ENCODE measurements at places on chromosomes 4 and X.

DNA sequence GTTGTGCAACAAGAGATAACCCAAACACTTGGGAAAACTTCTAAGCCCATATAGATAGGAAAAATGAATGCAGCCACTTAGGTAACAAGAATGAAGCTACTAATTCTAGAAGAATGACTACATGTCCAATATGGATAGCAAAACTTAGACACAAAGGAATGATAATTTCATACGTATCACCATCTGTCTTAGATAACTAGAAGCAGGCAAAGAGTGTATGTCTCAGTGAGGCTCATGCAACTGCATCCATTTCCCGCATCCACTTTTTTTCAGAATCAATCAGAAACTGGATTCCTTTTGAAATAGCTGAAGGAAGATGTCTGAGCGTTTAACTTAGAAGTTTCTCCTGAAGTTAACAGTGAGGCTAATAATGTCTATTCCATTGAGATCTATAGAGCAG is 408.7 kb upstream of the PITX2 start:
- no peak for DNase-seq

DNA sequence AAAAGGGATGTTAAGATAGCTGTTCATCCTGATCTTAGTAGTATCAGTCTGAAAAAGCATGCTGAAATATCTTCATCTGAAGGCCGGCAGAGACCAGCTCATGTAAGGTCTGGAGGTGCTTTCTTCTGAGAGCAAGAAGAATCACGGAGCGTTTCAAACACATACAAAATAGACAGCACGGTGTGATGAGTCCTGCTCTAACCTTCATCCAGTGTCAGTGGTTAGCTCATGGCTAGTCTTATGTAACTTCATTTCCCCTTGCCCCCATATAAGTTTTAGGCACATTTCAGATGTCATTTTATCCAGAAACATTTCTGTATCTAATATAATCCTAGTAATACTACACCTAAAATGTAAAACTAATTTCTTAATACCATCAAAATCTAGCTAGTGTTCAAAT is 27.8 kb downstream of the ADD1 start:
- no peak for DNase-seq

DNA sequence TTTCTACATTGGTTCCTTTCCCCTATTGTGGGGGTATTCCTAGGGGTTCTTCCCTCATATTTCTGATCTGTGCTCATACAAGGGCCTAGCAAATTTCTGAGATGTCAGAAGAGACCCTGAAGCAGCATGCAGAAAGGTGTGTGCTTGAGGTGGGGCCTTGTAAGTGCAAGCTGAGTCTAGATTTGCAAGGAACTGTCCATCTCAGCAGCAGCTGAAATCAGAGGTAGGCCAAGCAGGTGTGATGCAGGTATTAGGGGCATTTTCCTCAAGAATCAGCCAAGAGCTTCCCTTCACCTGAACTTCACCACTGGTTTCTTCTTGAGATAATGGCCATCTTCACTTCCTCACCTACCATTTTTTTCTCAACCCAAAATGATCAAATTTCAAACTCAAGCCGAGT is 45.1 kb downstream of the ASB9 start:
- DNase-seq: no peak

GRCh38 chrX:136778020-136778419 is 2.7 kb downstream of the ARHGEF6 start:
- DNase-seq: no peak

DNA sequence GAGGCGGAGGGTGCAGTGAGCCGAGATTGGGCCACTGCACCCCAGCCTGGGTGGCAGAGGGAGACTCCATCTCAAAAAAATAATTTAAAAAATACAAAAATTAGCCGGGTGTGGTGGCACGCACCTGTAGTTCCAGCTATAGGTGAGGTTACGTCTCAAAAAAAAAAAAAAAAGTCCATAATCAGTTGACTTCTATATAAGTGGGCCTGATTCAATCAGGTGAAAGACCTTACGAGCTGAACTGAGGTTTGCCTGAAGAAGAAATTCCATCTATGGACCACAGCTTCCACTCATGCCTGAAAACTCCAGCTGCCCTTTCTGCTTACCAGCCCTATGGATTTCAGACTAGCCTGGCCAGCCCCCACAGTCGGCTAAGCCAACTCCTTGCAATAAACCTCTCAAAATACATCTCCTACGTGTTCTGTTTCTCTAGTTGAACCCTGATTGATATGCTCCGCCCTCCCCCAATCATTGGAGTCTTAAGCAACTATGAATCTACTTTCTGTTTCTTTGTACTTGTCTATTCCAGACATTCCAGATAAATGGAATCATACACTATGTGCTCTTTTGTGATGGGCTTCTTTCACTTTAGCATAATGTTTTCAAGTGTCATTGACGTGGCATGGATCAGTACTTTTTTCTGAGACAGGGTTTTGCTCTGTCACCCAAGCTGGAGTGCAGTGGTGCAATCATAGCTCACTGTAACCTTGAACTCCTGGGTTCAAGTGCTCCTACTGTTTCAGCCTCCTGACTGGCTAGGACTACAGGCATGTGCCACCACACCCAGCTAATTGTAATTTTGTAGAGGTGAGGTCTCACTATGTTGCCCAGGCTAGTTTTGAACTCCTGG is 36.6 kb downstream of the SAT1 start:
- DNase-seq: no peak

DNA sequence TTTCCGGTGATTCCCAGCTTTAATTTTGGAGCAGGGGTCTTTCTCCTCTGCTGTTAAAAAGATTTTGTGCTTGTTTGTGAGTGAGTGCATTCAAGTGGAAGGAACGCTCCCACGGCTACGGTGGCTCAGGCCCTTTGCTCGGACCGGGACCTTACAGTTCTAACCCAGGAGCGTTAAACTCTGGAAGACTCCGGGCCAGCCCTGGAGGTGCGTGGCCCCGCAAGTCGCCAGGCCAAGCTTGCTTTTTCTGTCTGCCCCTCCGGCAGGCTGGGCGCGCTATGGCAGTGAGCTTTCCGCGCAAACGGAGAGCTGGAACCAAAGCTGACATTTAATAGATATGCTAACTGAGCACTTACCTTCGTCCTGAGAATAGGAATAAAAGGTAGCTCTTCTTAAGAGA is 18.3 kb upstream of the PITX2 start:
- DNase-seq: no peak

- peak; percentile 7 for DNase-seq
Observed at GRCh38 chr4:120843849-120844527, 78.5 kb downstream of the PRDM5 start.

GRCh38 chrX:1521459-1521956 is 15.5 kb downstream of the P2RY8 start:
- DNase-seq: peak; percentile 70

GRCh38 chrX:114924856-114925255 is 92.6 kb downstream of the IL13RA2 start:
- DNase-seq: no peak

GRCh38 chr4:115711575-115711974 is 598.2 kb upstream of the NDST4 start:
- DNase-seq: no peak

DNA sequence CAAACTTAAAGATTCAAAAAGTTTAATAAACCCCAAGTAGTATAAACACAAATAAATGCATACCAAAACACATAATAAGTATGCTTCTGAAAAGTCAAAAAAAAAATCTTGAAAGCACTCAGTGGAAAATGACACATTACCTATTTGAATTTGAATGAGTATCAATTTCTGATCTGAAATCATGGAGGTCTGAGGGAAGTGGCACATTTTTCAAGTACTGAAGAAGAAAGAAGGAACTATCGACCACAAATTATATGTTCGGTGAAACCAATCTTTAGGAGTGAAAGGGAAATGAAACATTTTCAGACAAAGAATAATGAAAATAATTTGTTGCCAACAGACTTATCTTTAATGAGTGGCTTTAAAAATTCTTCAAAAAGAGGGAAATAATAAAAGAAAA is 12.1 kb upstream of the F9 start:
- DNase-seq: no peak

DNA sequence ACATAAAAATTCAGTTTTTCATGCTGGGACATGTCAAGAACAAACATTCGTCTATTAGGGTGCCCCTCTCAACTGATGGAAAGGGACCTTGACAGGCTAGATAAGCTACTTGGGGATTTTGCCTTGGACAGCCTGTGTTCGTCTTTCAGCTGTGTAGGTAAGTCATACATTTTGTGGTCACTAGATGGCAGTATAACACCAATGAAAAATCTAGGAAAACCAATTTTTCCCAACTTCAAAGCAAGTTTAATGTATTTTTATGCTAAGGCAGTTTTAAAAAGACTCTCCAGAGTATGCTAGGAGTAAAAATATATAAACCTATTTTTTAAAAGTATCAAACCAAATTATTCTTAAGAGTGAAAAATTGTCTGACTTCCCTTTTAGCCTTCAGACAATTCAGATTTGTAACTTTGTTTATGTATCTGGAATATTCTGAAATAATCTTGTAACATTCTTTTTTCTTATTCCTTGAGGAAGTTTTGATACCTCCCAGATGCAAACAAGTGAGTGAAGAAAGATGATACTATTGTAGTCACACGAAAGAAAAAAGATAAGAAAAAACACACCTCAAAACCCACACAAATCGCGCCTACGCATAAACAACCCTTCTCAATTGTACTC is 158.3 kb downstream of the CPE start:
- DNase-seq: no peak

DNA sequence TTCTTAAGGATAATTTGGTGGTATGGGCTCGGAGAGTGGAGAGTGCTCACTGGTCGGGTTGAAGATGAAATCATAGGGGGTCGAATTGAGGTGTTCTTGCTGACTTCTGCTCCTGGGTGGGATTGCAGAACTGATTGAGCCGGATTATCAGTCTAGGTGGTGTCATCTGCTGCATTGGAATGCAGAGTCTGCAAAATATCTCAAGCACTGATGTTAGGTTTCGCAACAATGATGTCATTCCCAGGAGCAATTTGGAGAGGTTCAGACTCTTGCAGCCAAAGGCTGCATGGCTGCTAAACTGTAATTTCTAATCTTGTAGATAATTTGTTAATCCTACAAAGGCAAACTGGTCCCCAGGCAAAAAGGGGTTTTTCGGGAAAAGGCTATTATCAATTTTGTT is 67.7 kb downstream of the RHOH start:
- DNase-seq: no peak
